ENCODE measurements at places on chromosomes 16 and 17. TPM values are rescaled to one million over a fixed set of nuclear protein-coding genes. Genes with fewer than 3 reads are reported as not detected.

DNA sequence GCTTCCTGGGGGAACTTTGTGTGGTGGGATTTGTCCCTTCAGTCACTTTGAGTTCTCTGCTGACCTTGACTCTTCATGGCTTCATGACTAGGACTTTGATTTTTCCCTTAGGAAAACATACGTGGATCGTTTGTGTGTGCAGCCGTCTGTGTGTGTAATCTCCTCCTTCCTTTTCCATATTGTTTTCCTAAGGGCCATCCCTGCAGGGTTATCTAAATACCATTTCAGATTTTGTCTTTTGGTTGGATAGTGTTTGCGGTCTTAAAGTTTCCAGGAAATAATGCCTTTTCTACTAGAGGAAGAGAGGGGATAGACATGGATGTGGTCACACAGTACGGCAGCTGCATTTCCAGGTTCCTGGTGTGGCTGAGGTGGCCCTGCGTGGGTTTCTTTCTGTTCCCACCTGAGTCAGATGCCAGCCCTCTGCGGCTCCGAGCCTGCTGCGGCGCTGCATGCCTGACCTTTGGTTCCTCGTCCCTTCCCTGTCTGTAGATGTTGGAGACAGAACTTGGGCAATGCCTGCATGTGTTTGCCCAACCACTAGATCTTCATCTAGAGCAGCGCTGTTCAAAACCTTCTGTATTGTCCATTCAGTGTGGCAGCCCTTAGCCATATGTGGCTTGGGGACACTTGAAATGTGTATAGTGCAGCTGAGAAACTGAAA lies 72.0 kb upstream of the LGALS9 start:
- DNase-seq, result no peak

GRCh38 chr17:12712941-12713340 lies 47.3 kb downstream of the MYOCD start:
- no peak for DNase-seq

DNA sequence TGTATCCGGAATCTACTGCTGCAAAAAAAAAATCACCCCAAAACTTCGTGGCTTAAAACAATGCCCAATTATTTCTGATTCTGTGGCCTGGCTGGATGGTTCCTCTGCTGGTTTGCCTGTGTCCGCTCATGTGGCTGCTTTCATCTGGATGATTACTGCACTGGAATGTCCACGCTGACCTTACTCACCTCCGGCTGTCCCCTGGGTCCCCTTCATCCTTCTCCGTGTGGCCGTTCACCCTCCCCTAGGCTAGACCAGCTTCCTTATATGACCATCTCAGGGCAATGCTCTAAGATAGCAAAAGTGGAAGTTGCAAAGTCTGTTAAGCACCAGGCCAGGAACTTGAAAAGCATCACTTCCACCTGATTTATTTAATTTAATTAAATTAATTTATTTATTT lies 31.4 kb upstream of the SPNS2 start:
- no peak for DNase-seq

- DNase-seq, result no peak
Measured at GRCh38 chr16:54363766-54364165, 77.2 kb upstream of the IRX3 start.

CTRL gene
- 0.59 TPM for total RNA-seq

DNA sequence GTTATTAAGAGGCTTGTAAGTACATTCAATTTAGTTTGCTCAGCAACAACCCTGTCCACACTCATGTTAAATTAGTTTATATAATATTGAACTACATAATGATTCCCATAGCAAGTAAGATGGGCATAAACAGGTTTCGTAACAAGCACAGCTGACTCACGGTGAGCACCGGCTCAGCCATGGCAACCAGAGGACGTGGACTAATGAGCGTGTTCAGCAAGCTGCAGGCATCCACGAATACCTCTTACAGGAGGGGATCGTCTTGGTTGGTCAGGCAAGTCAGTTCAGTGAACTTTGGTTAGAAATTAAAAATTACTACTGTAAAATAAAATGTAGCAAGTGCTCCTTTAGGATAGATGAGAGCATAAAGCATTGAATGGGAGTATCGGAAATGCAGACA lies 58.4 kb downstream of the ELAC2 start:
- no peak for DNase-seq

KCTD11 gene
- 4.2 TPM for total RNA-seq

DNA sequence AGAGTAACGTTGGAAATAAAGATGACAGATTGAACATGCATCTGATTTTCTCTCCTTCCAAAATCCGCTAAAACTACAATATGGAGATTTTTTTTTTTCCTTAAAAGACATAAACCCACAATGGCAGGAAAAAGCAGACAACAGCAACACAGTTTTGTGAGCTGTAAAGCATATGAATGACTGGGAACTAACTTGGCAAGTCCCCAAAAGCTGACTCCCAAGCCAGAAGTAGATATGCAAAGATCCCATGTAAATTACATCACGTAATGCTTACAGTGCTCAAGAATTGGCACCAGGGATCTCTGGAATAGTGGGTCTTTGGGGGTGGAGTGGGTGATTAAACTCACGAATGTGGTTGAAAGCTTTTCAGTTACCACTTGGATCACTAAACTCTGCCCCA lies 106.6 kb downstream of the ELAC2 start:
- DNase-seq, result no peak

DNA sequence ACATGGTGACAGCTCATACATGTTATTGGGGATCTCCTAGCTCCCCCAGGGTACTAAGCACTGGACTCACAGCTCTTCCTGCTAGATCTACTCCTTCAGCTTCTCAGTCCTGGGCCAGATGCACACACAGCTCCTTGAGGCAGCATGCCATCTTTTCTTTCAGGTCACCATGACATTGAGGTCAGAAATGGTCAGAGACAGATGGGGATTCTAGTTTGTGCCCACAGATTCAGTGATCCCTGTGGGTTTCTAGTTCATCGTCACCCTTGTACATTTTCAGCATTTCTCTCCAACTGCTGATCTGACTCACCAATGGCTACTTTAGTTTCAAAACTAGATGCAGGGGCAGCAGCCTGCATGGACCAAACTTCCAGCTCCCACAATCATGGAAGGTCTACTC lies 560.7 kb upstream of the PSMD7 start:
- DNase-seq, result no peak

CA10 gene
- not detected for total RNA-seq

KRT16 gene
- 2.2 TPM for total RNA-seq

GRCh38 chr16:56262551-56263245 lies 71.4 kb downstream of the GNAO1 start:
- DNase-seq, result no peak

DNA sequence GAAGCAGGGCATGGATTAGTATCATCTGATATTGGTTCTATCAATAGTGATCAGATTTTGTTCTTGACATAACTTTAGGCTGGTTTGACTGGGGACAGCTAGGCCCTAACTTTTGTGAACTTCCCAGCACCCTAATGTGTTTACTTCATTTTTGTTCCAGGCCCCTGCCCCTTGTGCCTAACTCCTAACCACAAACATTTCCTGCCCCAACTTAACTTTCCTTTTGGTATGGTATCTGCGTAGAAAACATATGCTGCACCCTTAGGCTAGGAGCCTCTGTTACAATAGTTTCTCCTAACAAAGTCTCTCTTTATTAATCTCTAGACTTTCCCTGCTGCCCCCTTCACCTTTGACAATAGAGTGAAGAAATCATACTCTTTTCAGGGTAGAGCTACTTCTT lies 2.5 kb downstream of the ADPRM start:
- DNase-seq, result no peak

- no peak for DNase-seq
Measured at GRCh38 chr16:67579686-67580085, 17.4 kb downstream of the CTCF start.

HS3ST6 gene
- total RNA-seq, result not detected

MYH13 gene
- not detected for total RNA-seq

SMYD4 gene
- total RNA-seq, result 6.2 TPM

DNA sequence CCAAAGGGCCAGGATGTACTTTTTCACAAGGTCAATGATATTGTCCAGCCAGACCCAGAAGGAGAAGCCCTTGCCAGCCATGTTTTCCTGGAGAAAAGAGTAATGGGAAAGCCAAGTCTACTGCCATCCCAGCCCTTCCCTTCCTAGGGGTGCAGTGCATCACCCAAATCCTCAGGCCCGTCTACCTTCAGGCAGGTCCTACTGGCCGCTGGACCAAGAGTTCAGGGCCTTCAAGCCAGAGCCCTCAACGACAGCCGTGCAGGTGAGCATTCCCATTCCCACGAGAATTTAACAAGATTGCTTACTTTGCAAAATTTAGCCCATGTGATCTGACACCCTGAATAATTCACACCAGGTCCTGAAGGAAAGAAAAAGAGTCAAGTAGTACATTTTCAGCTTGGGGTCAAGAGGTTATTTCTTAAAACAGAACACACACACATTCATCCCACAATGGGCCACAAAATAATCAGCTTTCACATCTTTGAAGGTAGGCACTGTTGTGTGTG lies 35.0 kb downstream of the STAT5A start:
- DNase-seq, result no peak

DNA sequence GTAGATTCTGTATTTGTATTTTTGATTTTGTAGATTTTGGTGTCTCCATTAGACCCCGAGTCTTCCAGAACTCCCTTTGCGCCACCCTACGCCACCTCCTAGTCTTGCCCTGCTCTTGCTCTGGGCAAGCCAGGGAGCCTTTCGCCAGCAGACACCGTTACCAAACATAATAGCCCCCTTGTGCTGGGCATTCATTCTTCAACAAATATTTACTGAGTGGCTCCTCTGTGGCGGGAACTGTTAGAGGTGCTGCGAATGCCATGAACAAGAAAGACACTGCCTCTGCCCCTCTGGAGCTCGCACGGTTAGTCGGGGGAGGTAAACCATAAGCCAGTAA lies 841 bp upstream of the GPT2 start:
- no peak for DNase-seq

GRCh38 chr17:80940171-80941123 lies 51.2 kb upstream of the CHMP6 start:
- no peak for DNase-seq

SLC9A5 gene
- total RNA-seq, result 2.4 TPM

DNA sequence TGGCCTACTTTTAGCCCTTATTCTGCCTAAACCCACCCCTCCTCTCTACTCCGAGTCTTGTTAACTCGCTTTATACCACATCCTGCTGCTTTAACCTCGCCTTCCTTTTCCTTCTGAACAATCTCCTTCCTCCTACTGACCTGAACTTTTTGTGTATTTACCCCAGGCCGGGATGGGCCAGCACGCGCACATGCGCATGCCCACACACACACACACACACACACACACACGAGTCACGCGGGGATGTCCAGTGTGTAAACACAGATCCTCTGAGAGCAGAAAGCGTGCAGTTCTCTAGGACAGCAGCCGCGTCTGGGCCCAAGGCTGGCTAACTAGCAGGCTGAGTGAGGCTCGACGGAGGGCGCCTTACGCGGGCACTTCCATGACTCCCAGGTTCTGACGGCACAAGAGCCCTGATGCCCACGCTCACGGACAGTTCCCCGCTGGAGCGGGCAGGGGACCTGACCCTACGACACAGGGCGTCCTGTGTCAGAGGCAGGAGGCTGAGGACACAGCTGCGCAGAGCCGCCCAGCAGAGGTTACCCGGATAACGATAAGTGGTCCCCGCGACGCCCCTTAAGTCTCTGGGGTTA lies 610 bp downstream of the PIK3R5 start:
- no peak for DNase-seq

DNA sequence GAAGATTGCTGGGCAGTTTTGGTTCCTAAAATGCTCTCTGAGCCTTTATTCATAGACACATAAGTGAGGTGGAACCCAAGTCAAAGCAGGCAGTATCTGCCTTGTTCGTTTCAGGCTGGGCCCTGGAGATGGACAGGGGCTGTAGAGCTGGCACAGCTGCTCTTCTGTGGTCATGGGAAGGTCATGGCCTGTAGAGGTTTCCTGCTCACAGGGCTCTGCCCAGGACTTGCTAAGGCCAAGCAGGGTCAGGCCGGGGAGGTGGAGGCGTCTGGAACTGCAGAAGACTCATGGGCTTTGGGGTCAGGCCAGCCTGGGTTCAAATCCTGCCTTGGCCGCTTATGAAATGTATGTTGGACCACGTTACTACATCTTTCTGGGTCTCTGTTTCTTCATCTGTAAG lies 50.2 kb downstream of the IRX5 start:
- no peak for DNase-seq

RAB11FIP4 gene
- 4.4 TPM for total RNA-seq

TMC8 gene
- total RNA-seq, result 1.0 TPM

CPNE7 gene
- not detected for total RNA-seq

- DNase-seq, result peak; percentile 63
Measured at GRCh38 chr16:785563-786535, 2.3 kb downstream of the RPUSD1 start.

- DNase-seq, result no peak
Measured at GRCh38 chr16:61105544-61105943, 930.7 kb downstream of the CDH8 start.

GRCh38 chr17:73823684-73824083 lies 179.4 kb upstream of the SDK2 start:
- DNase-seq, result no peak

GRCh38 chr17:18966831-18967624 lies 15.1 kb downstream of the SLC5A10 start:
- no peak for DNase-seq

DNA sequence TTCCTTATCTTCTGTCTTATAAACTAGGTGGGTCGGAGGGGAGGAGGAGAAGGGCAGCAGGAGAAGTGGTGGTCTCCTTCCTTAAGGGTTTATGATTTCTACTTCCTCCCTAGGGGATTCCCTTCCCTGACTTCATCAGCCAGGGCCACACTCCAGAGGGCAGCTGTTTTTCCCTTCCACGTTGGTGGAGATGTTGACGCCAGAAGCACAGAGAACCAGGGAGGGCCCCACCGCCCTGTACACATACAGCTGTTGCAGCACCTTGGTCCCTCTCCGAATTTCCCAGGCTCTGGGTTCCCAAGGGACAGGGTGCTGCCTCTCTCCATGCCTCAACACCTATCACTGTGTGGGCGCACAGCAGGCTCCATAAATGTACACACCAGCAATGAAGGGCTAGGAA lies 5.6 kb upstream of the SLC6A4 start:
- DNase-seq, result peak; percentile 49

DNA sequence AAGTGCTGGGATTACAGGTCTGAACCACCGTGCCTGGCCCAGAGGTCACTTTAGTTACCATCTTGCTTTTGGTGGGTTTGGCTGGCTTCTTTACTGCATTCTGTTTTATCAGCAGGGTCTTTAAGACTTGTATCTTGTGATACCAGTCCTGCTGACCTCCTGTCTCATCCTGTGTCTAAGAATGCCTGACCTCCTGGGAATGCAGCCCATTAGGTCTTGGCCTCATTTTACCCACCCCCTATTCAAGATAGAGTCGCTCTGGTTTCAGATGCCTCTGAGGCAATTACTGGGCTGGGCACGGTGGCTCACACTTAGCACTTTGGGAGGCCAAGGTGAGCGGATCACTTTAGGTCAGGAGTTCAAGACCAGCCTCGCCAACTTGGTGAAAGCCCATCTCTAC lies 63.8 kb downstream of the MFSD11 start:
- DNase-seq, result no peak

DNA sequence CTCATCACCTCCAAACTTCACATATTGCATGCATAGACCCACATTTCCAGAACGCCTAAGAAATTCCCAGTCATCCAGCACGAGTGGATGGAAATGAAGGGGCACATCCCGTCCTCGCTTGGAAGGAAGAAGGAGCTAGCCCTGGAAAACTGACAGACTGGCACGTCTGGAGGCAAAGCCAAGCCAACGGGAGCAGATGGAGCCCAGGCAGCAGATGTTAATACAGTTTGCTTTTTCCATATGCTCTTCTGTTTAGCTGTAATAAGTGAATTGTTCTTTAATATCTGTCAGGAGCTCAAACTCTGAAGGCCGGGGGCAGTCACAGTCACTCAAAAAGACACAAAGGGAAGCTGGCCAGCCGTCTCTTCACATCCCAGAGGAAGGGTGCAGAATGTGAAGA lies 187.7 kb downstream of the XYLT1 start:
- DNase-seq, result no peak

- DNase-seq, result peak; percentile 16
Measured at GRCh38 chr17:73943416-73944110, 259.9 kb upstream of the RPL38 start.

TBC1D16 gene
- 19.4 TPM for total RNA-seq

Data from right atrium auricular region (tissue), 2 donors.